KG1 (cell line): ENCODE measurements at places on chromosomes 2 and 18.

GRCh38 chr2:215365184-215365658 lies 53.4 kb downstream of the ATIC start:
- no peak for DNase-seq

DNA sequence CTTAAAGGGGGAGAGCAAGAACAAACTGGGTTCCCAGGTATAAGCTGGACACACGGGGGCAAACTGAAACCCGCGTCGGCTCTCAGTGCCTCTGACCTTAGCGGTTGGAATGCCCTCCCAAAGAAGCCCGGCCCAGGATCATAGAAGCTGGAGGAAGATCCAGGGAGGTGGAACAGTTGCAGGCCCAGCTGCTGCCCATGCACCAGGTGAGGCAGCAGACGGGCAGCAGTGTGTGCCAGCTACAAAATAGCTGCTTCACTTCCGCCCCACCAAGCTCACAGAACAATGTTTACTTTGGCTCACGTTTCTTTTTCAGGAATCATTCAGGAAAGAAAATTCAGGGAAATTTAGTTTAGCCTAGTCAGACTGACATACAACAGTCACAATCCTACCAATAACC lies 3.9 kb upstream of the ERMN start:
- no peak for DNase-seq

- no peak for DNase-seq
Observed at GRCh38 chr18:69002233-69002632, 204.4 kb downstream of the CCDC102B start.

DNA sequence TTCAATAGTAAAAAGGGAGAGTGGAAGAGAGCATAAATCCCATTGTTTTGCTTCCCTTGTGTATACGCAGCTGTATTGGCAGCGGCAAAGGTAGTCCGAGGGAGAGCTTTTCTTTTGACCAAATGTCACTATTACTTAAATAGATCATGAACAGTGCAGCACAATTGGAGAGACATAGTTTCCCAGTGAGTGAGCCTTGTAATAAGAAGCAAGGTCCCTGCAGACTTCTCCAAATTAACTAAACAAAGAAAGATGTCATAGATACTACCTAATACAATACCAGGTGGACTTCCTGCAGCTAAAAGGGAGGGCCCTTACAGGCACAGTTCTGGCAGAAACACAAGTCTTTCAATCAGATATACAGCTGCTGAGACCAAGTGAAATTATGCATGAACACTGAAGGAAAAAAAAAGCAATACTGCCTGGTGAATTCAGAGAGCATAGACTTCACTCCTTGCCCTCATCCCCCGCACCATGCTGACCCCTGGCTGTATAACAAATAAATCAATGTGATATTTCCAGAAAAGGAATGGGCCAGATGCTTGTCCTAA lies 404.7 kb upstream of the CDH2 start:
- no peak for DNase-seq

DNA sequence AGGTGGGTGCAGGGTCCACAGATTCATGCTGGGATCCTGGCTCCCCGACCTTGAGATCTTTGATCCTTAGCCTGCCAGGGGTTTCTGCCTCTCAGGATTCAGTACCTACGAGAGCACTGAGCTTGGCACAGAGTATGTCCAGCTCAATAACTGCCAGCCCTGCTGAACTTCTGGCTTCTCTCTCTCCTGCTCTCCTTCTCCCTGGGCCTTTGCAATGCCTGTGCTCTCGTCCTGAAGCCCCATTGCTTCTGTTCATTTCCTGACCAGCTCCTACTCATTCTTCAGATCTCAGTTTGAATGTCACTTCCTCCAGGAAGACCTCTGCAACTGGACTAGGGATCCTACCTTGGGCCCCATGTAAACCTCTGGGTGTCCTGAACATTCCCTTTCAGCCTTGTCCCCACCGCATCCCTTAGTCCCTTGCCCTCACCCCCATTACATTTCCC lies 113.8 kb upstream of the HAAO start:
- no peak for DNase-seq

GRCh38 chr2:70115646-70116442 lies 28.6 kb downstream of the PCBP1 start:
- DNase-seq = no peak
